ENCODE measurements at places on chromosomes 11 and 22.

DNA sequence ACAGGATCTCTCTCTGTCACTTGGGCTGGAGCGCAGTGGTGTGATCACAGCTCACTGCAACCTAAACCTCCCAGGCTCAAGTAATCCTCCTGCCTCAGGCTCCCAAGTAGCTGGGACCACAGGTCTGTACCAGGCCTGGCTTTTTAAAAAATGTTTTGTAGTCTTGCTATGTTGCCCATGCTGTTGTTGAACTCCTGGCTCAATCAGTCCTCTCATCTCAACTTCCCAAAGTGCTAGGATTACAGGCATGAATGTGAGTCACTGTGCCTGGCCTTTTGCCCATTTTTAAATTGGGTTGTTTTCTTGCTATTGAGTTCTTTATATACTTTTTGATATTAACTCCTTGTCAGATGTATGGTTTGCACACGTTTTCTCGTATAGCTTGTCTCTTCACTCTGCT, 33.0 kb upstream of the PITPNB start:
- DNase-seq, result no peak

DNA sequence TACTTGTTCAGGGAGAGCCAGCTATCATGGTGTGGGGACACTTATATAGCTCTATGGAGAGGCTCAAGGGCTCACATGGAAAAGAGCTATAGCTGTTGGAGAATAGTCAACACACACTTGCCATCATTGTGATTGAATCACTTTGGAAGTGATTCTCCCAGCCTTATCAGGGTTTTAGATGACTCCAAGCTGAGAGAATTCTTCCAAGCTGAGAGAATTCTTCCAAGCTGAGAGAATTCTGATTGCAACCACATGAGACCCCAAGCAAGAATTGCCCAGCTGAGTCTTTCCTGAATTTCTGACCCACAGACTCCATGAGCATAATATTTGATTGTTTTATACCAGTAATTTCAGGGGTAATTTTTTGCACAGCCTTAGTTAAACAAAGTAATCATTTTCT, 1318.3 kb upstream of the RAG2 start:
- DNase-seq, result no peak

DNA sequence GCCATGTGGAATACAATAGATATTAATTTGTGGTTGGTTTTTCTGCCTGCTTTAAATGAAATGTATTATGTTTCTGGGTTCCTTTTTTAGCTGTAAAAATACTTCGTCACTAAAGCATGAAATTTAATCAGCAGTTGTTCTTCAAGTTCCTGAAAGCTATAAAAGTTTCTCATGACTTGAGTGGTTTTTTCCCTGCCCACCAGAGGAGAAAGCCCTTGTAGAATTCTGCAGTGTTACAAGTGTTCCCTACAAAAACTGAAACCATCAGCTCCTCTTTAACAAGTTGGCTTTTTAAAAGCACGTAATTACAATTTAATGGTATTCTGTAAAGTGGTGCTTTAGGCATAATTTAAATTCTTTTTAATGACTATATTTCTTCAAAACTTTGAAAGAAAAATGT, 56.2 kb downstream of the PANX1 start:
- no peak for DNase-seq

- no peak for DNase-seq
Measured at GRCh38 chr11:92954003-92954402, 15.4 kb upstream of the MTNR1B start.

- no peak for DNase-seq
Measured at GRCh38 chr11:132685174-132685611, 847.1 kb downstream of the OPCML start.

DNA sequence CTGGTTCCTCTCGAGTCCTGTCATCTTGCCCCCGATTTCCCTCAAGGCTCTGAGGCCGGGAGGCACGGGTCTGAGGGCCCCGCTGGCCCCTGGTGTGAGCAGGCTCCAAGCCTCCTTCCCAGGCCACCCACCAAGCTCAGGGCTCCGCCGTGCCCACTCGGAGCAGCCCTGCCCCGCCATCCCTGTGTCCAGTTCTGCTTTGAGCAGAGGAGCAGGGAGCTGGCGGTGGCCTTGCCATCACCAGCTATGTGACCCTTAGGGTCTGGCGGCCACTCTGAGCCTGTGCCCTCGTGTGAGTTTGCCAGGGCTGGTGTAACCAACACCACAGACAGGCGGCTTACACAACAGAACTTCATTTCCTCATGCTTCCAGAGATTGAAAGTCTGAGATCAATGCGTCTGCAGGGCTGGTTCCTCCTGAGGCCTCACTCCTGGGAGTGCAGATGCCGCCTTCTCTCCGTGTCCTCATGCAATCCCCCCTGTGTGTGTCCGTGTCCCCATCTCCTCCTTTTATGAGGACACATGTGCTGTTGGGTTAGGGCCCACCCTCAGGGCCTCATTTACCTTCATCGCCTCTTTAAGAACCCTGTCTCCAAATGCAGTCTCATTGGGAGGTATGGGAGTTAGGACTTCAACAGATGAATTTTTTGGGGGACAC, 36.5 kb upstream of the CELSR1 start:
- DNase-seq, result no peak

DNA sequence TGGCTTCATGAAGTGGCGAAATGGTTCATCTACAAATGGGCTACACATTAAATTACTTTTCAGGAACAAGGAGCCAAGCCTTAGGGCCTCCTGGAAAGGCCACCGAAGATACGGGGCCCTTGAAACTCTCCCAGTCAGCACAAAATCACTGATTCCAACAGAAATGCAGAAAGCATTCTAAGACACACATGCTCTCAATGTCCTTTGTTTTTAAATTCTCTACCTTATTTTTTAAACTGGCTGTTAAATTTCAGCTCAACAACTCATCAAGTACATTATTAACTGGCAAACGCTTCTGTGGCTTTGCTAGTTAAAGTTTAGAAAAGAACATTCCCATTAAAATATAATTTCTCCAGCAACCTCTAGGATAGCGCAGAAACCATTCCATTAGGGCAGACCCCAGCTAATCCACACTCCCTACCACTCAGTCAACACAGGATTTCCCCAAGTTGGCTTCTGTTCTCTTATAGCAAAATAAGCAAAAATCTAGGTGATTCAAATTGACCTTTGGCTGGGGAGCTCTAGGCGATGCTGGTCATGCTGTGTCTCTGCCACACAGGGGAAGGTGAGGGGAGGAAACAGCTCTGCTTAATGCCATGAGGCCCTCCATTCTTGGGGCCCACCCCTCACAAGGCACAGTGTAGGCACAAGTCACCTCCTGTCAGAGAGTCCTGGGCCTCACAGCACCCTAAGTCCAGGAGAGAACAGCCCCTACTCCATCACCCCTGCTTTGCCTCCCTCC, 47.1 kb downstream of the PLEKHA7 start:
- no peak for DNase-seq

DNA sequence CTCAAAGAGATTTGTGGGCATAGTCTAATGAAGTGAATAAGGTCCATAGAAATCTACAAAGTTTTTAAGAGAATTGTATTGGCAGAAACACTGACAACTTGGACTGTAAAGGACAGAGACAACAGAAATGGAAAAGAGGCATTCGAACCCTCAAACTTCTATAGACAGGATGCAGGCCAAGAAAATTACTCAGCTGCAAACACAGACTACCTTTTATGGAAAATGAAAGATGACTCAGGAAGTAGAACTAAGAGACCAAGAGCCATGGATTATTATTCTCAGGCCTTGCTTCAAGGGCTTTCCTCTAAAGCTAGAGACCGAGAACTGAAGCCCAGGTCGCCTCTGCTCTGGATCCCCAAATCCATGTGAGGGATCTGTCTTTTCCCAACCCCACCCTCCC, 3.8 kb upstream of the PELI3 start:
- DNase-seq, result no peak

DNA sequence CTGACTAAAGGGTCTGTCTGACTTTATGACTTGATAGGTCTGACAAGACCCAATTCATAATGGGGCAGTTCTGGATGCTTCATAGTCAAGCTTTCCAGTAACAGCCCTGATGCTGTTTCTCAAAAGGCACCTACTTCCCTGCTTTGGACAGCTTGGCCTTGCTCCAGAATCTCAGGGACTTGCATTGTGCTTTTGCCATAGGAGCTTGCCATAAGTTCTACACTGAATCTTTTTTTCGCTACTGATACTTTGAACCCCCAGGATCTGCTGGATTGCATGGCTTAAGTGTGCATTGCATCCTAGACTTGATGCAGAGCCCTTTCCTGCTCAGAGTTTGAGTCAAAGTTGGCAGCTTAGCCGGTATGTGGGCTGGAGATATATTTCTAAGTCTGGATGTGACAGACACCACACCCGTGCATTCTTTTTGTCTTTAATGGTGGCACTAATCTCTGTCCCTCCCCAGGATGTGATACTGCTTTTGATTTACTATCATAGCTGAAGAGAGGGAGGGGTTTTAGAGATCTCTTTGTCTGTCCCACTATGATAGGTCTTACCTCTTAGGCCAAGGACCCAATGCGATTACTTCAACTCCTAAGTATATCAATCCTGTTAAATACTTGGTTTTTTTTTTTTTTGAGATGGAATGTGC, 16.9 kb upstream of the SLC3A2 start:
- DNase-seq, result no peak

DNA sequence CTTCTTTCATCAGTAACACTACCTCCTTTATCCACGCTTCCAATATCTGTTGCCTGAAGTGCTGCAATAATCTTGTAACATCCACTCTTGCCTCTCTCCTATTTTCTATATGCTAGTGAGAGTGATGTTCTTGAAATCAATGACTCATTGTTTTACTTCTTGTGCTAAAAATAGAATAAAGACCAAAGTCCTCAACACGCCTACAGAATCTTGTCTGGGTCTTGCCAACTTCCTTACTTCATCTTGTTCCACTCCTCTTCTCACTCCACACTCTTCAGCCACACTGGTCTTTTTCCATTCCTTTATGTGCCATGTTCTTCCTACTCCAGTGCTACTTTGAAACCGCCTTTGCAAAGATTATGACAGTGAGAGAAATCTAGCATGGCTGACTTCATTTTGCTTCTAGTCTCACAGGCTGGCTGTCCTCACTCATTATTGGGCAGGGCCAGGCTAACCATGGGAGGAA, 136.4 kb downstream of the CCDC81 start:
- DNase-seq, result no peak

- no peak for DNase-seq
Measured at GRCh38 chr11:128582496-128583366, 4.6 kb downstream of the ETS1 start.

DNA sequence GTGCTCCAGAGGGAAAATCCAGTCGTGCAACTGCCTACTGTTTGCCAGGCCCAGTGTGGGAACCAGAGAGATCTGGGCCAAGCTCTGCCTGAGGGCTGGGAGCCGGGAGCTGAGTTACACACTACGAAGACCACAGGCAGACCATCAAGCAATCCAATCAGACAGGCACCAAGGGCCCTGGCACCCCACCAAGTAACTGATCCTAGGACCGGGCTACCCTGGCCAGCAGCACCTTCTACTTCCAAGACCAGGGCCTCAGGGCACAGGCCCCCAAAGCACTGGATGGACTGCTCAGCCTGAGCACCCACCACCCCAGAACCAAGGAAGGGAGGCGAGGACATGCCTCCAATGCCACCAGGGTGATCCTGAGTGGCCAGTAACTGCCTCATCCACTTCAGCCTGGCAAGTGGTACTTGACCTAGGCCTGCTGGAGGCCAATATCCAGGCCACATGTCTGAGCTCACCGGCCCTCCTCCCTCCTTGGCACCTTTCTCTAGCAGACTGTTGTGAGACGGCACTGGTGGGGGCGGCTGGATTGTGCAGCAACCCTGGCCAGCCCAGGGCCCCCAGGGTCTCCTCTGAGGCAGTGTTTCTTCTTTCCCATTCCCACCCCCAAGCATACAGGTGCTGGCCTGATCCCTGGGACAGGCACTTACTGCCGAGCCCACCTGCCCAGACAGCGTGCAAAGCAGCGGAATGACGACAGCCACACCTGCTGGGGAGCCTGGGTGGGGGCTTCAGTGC, 20.7 kb upstream of the ARFGAP3 start:
- DNase-seq, result no peak

DNA sequence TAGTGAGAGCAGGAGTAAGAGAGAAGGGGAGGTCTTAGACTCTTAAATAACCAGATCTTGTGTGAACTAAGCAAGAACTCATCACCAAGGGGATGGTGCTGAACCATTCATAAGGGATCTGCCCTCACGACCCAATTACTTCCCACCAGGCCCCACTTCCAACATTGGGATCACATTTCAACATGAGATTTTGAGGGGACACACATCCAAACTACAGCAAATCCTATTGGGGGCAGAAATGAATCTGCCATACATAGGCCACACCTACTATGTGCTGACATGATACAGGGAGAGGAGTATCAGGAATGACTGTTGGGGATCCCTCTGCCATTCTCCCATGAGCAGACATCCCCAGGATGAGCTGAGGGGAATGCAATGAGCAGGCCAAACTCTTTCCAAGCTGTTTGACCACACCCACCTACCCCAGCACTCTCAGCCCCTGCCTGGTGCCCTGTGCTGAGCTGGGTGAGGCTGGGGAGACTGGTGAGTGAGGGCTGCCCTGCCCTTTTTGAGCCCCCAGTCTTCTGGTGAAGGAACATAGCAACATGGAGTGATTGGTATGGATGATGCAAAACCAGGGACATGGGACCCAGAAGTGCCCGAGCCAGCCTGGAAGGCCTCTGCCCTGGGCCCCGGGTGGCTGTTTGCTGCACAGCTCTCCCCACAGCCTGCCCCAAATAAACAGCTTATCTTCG, 1.2 kb upstream of the GTSE1 start:
- DNase-seq, result no peak

DNA sequence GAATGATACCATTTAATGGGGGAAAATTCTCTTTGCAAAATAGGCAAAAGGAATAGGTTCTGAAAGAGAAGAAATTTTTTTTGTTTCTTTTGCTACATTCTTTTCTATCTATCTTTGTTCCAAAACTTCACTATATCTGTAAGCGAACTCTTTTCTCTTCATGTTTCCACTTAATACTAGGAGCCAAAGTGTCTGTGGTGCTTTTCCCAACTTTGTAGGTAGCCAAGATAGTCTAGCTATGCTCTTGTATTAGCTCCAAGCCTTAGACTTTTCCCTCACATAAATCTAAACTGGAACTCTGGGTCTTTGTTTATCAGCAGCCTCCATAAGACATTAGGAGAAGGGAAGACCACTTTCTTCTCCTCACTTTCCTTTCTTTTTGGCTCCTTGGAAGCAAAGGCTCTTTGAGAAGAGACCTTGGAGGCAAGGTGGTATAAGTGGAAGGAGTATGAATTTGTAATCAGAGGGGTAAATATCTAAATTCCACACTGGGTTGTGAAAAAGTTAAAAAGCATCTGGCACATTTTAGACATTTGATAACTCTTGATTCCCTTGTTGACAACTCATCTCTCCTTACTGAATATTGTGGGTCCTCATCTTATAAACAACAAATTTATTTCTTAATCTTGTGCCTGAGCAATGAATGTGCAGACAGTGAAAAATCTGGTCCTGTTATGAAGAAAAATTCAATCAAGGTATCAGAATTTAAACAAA, 130.0 kb downstream of the EHF start:
- no peak for DNase-seq

DNA sequence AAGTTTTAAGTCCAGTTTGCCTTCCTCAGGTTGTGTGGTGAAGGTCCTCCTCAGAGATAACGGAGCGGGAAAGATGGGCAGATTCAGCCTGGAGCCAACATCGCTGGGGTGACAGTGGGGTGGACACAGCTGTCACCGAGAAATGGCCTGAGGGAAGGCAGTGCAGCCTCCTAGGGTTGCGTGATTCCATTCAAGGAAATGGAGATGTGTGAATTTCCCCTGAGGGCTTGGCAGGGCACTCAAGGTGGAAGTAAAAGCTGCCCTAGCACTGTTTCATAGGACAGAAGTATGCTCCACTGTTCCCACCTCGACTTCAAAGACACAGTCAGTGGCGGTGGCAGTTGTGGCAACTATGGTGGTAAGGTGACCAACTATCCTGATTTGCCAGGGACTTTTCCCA, 15.4 kb upstream of the CAT start:
- DNase-seq, result no peak

GRCh38 chr11:15651816-15652215, 537.1 kb downstream of the INSC start:
- DNase-seq, result no peak

GRCh38 chr11:24589064-24589463, 92.2 kb downstream of the LUZP2 start:
- no peak for DNase-seq
